Stimulated activated CD4-positive, alpha-beta T cell treated with anti-CD3 and anti-CD28 coated beads, TNF-alpha, amount 100 ng/mL, for 24 hours (primary cell): ENCODE measurements at places on chromosomes 13 and 19.

GRCh38 chr13:99709134-99709533 is 207.9 kb downstream of the TM9SF2 start:
- DNase-seq, result no peak

- no peak for DNase-seq
Observed at GRCh38 chr13:75339635-75340374, 142.2 kb downstream of the TBC1D4 start.

DNA sequence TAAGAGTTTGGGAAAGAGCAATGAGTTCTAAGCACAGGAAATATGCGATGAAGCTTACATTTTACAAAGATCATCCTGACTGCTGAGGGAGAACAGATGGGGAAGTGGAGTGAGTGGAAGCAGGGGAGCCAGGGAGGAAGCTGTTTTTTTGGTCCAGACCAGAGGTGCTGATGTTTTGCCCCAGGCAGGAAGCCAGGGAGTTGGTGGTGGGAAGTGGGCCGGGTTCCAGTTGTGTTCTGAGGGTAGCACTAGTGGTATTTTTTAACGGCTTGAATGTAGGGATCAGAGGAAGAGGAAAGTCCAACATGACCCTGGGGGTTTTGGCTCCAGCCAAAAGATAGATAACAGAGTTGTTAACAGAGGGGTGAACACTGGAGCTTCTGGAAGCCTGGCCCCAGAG is 20.7 kb upstream of the OLFM4 start:
- DNase-seq, result no peak

DNA sequence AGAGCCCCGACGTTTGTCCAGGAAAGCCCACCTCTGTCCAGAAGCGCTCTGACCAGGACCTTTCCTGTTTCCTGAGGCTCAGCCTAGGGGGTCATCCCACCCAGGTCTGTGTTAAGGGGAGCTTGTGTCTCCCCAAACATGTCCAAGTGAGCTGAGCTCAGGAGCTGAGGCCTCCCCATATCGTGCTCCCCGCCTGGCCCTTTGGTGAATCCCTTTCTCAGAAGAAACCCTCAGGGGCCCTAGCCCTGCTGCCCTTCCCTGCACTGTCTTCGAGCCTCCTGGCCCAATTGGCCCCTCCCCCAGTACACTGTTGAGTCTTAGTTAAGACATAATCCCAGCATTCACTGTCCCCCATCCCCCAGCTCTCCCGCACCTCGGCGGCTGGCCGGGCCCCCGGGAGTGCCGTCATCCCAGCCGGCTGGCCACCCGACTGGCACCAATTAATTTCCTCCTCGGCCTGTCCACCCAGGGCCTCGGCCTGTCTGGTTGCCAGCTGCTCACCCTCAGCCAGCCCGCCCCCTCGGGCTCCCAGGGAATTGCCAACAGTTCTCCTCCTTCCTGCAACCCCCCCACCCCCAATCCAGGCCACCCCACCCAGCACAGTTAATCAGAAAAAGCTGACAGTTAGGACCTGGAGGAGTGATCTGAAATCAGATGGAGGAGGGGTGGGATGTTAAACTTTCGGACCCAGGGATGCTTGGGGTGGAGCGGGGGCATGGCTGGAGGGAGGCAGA is 13.6 kb downstream of the IER2 start:
- no peak for DNase-seq

DNA sequence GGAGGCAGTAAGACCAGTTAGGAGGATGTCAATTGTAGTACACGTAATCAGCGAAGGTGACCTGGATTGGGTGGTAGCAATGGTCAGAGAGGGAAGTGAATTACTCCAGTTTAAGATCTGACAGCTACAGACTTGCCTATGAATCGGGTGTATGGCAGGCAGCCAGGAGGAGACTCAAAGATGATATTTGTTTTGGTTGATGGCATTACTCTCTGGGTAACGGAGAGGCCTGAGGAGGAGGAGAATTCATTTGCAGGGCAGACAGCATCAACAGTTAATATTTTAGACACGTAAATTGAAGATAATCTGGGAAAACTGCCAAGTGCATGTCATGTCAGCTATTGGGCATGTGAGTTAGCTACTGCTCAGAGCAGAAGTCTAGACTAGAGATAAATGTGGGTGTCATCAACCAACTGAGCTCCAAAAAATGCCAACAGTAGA is 109.2 kb downstream of the SGCG start:
- DNase-seq, result no peak

DNA sequence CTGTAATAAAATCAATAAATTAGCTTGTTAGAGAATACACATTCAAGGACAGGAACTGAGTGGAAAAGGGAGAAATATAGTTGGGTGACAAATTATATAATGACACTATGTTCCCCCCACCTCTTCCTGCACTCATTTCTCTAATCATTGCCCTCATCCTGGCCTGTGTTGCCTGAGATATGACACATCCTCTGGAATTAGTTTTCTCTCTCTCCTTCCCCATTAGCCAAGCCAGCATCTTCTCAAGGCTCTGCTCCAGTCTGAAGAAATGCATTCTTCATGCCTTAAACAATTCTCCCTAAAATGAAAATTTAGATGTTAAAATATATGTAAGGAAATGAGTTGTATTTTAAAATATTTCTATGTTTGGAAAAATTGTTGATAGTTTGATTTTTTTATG is 280.3 kb downstream of the POU4F1 start:
- DNase-seq, result no peak

DNA sequence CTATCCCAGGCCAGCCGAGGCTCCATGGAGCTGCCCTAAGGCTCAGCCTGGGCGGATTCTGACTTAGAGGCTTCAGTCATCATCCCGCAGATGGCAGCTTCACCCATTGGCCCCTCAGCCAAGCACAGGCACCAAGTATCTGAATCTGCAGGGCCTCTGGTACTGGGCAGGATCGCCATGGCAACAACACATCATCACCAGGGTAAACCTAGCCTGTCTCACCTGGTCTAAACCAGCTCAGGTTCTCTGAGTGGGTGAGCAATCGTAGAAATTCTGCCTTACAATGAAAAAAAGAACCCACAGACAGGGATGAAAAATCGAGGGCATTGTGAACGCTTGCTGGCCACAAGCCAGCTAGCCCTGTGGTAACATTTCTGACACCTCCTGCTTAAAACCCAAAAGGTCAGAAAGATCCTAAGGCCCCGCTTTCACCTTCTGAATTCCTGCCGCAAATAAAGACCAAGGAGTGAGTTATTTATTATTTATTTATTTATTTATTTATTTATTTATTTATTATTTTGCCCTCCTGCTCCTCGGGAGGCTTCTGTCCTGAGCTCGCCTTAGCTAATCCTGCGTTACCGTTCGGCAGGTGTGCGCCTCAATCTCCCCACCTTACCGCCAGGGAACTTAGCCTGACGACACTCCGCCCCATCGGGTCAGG is 12.0 kb upstream of the CEACAM21 start:
- DNase-seq, result peak; percentile 36

DNA sequence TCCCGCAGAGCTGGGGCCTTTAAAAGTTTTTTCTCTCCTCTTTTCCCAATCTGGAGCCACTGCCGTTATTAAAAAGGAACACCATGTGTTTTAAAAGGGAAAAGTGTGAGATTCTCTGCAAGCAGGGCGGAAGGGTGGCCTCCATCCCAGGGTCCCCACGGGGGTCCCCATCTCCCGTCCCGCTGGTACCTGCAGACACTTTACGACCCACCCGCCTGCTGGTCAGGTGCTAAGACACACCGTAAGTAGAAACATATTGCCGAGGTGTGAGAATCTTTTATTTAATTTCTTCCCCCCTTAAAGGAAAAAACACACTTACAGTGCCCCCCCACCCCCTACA is 1.8 kb downstream of the CRLF1 start:
- DNase-seq, result no peak
